ENCODE measurements at places on chromosomes 13 and 19.

- no peaks in the 10 kb centered on the region for H3K27me3 ChIP-seq
- H3K27ac ChIP-seq, result no peak overlapping the region
- H3K4me3 ChIP-seq, result no peak overlapping the region
- no peak for DNase-seq
- H3K36me3 ChIP-seq, result no peaks in the 10 kb centered on the region
Observed at GRCh38 chr13:97005625-97006262, 11.5 kb upstream of the OXGR1 start.

DNA sequence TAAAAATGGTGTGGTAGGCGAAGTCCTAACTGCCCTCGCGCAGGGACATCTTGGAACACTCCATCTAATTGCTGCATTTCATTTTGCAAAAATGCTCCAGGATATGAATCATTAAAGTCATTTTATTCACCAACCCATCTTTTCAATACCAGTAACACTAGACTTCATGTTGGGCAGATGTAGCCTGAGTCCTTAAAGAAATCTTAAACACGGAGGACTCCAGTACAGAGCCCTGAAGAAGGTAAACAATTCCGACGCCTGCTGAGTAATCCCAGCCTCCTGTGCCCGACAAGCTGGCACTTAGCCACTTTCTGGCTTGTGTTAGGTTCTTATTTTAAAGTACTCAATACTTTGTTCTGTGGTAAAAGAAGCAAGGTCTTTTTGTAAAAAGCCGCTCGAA, 58.0 kb upstream of the IRS2 start:
- H3K36me3 ChIP-seq, result no peaks in the 10 kb centered on the region
- no peaks in the 10 kb centered on the region for H3K27me3 ChIP-seq
- no peaks in the 10 kb centered on the region for H3K4me1 ChIP-seq
- no peak overlapping the region for H3K27ac ChIP-seq
- H3K4me3 ChIP-seq, result no peak overlapping the region
- no peak for DNase-seq

DNA sequence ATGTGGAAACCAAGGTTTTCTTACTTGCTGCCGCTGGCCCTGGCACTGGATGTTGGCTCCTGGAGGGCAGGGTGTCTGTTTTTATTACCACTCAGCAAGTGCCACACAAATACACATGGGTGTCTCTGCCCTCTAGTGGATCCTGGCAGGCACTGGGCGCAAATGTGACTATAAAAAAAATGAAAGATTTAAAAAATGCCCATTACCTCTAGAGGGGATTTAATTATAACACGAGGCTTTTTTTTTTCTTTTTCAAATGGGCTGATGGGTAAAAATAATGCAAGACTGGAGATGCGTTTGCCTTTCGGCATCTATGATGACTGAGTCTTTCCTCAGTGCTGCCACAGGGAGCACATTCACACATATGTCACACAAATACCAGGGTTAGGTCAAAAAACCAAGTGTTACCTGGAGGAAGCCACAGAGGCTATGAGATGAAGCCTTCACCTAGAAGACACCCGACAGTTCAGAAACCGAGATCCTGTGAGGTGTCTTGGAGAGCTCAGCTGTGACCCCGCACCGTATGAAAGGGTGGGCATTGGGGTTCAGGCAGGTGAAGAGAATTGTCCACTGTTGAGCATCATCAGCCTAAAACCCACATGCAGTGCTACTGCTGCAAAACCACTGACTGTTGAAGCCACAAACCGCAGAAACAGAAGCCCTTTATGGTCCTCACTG, 25.7 kb downstream of the CHAMP1 start:
- no peaks in the 10 kb centered on the region for H3K36me3 ChIP-seq
- peak; percentile 62 for DNase-seq
- peaks cover 10% of the 10 kb centered on the region for H3K4me1 ChIP-seq
- no peak overlapping the region for H3K4me3 ChIP-seq

DNA sequence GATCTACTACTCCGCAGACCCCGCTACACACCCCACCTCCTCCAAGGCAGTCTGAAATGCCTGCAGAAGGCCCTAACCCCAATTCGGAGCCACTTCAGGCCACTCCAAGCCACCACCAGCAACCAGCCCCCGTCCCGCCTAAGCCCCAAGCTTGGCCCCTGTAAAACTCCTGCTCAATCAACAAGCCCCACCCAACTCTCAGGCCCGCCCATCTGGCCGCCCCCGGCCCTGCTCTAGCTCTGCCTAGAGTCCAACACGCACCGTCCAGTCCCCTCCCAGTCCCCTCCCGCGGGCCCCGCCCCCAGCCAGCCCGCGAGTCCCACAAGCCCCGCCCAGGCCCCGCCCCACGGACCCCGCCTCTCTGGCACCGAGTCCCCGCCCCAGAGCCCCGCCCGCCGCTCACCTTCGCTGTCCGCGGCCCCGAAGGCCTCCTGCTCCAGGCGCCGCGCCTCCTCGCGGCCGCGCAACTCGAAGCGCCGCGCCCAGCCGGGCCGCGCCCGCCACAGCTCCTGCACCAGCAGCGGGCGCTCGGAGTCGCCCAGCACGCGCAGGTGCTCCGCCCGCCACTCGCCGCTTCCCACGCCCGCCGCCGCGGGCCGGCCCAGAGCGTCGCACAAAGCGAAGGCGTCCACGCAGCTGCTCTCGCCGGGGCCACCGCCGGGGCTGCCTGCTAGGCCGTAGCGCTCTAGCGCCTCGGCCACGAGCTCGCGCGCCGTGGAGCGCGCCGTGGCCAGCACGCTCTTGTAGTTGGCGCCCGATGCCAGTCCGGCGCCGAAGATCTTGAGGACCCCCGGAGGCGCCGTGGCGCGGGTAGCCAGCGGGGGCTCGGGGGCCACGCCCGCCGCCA, 1.6 kb downstream of the RASIP1 start:
- no peak overlapping the region for H3K4me3 ChIP-seq
- H3K4me1 ChIP-seq, result peaks cover 29% of the 10 kb centered on the region
- peak; percentile 91 for DNase-seq
- H3K27ac ChIP-seq, result no peak overlapping the region

DNA sequence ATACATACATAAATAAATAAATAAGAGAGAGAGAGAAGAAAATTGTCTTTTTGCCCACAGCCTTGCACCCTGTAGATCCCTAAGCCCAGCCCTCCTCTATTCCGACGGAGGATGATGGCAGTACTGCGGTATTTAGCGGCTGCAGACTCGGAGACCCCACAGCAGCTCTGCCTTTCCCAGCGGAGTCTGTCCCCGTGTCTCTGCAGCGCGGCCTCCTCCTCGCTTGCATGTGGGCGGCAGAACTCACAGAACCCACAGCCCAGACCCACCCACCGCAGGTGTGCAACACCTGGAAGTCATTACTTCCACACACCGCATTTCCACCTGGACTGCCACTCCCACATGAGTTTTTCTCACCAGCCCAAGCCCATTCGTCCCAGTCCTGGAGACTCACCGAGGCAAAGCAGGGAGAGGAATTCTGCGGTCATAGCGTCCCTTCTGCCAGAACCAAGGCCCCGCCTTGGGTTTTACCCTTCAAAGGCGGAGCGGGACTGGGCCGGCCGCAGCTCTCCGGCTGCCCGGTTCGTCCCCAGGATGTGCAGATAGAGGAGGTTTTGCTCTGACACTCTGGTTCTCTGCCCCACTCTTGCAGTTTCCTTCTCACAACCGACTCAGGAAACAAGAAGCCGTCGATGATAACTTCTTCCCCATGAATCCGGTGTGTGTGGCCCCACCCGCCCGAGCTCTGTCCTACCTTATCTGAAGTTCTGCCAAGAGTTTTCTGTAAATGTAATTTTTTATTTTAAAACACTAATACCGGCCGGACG, at the start of gene VSTM1:
Gene VSTM1 (minus strand): TSS at position 548 of the 767 bp plus-strand sequence. CDS start 120 bp downstream, at position 428.
- H3K27me3 ChIP-seq, result no peaks in the 10 kb centered on the region
- no peaks in the 10 kb centered on the region for H3K4me1 ChIP-seq
- DNase-seq, result no peak

GRCh38 chr13:22960827-22961226, 220.0 kb upstream of the SGCG start:
- no peaks in the 10 kb centered on the region for H3K27me3 ChIP-seq
- no peaks in the 10 kb centered on the region for H3K4me1 ChIP-seq
- no peak for DNase-seq
- no peak overlapping the region for H3K27ac ChIP-seq

GRCh38 chr13:112974671-112975070, 5.7 kb downstream of the MCF2L start:
- H3K4me3 ChIP-seq, result no peak overlapping the region
- no peaks in the 10 kb centered on the region for H3K36me3 ChIP-seq
- H3K4me1 ChIP-seq, result peaks cover 6% of the 10 kb centered on the region

- H3K4me3 ChIP-seq, result no peak within 1 kb of the TSS
- no peak within 1 kb of the TSS for H3K27ac ChIP-seq
- H3K4me1 ChIP-seq, result no peaks in the 10 kb centered on the region
- peaks cover 10% of the 10 kb centered on the region for H3K27me3 ChIP-seq
- DNase-seq, result no peak
Observed at GRCh38 chr19:5567360-5567969, at the start of gene TINCR. TINCR (minus strand) TSS chr19:5567953.

DNA sequence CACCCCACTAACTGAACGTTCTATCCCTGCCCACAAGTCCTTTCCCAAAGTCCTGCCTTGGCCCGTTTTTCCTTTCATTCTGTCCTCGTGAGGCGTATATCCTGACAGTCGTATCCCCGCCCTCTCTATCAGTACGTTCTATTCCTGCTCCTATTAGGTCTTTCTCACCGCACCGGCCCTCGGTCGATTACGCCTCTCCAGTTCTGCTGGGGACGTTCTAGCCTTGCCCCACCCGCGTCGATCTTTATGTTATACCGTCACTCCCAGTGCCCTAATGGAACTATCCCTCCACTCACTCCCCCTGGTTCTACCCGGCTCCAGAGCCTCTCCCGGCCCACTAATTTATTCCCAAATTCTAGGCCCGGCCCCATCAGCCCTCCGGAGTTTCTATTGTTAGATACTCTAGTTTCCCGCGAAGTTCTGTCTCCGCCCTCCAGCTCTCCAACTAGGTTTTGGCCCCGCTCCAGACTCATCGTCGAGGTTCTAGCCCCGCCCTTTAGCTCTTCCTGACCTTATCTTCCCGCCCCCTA, 2.0 kb downstream of the PLAUR start:
- H3K36me3 ChIP-seq, result no peaks in the 10 kb centered on the region
- H3K4me3 ChIP-seq, result peak overlapping the region; percentile 42
- no peak for DNase-seq
- H3K27ac ChIP-seq, result no peak overlapping the region
- H3K27me3 ChIP-seq, result no peaks in the 10 kb centered on the region
- H3K4me1 ChIP-seq, result peaks cover 42% of the 10 kb centered on the region

DNA sequence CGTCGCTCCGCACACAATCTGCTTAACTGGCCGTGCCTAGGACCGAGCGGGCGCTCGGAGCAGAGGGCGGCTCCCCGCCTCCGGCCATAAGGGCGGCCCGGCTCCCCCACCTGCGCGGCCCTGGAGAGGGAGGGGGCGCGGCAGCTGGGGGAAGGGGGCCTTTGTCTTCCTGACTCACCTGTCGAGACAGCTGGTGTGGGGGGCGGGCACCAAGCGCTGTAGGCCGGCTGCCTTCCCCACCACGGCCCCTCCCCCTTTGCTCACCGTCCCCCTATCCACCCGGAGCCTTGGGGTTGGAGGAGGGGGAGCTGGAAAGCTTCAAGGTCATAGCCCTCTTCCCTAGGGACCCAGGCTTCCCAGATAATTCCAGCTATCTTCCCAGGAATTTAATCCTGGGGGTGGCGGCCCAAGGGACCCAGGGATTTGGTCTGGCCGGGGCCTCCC, 1.2 kb downstream of the VASP start:
- H3K36me3 ChIP-seq, result no peaks in the 10 kb centered on the region
- peaks cover 51% of the 10 kb centered on the region for H3K4me1 ChIP-seq
- H3K4me3 ChIP-seq, result peak overlapping the region; percentile 95
- peak; percentile 77 for DNase-seq
- H3K27me3 ChIP-seq, result no peaks in the 10 kb centered on the region
- peak overlapping the region; percentile 90 for H3K27ac ChIP-seq

DNA sequence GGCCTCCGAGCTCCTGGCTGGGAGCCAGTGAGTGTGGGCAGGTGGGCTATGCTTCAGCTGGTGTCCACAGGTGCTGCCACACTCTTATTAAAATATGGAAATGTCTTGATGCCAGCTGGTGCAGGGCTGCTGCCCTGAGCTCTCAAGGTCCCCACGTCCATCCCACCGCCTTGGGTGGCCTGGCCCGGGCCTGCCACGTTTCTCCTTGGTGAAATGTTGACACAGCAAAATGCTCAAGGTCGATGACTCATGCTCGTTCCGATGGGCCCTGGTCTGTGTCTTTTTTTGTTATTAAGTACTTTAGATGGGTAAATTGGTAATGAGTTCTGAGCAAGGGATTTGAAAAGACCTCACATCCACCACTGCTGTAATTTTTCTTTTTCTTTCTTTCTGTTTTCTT, 524.7 kb downstream of the MYO16 start:
- DNase-seq, result no peak
- no peak overlapping the region for H3K4me3 ChIP-seq
- H3K27me3 ChIP-seq, result no peaks in the 10 kb centered on the region

DNA sequence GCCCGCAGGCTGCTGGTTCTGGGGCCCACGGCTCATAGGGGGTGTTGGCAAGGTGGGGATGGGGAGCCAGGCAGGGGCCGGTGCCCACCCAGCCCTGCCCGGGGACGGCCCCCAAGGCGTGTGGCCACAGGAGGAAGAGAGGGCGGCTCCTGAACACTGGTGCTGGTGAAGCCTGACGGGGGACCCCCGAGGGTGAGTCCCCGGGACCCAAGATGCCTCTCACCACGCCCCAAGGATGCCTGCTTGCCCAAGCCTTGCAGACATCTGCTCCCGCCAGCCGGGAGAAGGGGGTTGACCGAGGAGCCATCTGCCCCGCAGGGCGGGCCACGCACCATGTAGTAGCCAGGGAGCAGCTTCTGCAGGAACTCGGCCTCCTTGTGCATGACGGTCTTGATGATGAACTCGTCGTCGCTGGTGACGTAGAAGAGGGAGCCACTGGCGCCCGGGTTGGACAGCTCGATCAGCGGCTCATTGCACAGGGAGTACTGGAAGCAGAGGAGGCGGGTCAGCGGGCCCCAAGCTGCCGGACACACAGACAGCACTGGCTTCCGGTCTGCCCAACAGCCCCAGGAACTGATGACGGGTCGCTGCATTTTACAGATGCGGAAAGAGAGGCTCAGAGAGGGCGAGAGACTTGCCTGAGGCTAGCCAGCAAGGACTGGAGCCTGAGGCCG, 29.6 kb upstream of the CACTIN start:
- H3K27me3 ChIP-seq, result no peaks in the 10 kb centered on the region
- DNase-seq, result no peak
- no peaks in the 10 kb centered on the region for H3K4me1 ChIP-seq
- peaks cover 6% of the 10 kb centered on the region for H3K36me3 ChIP-seq

DNA sequence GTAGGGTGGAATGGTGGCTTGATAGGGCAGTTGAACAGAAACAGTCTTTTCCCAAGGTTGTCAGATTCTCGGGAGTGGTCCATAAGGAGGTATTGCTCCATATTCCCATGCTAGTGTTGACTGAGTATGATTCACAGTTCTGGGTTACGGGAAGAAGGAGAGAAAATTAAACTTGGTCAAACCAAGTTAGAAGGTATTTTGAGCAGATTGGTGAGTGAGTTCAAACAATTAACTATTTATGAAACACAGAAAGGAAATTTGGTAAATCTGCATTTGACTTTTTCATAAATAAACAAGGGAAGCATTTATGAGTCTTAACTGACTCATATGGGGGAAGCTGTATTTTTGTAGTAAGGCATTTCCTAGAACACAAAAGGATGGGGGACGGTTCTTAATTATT, 2419.4 kb downstream of the PCDH9 start:
- no peaks in the 10 kb centered on the region for H3K4me1 ChIP-seq
- no peak overlapping the region for H3K4me3 ChIP-seq
- DNase-seq, result no peak
- no peak overlapping the region for H3K27ac ChIP-seq
- no peaks in the 10 kb centered on the region for H3K36me3 ChIP-seq
- no peaks in the 10 kb centered on the region for H3K27me3 ChIP-seq

- no peak for DNase-seq
- H3K27me3 ChIP-seq, result no peaks in the 10 kb centered on the region
- no peak overlapping the region for H3K4me3 ChIP-seq
- H3K36me3 ChIP-seq, result no peaks in the 10 kb centered on the region
- H3K4me1 ChIP-seq, result peaks cover 6% of the 10 kb centered on the region
Observed at GRCh38 chr19:35063940-35064818, 22.7 kb downstream of the HPN start.

Data from CD4-positive, alpha-beta memory T cell (primary cell).